GM12892 (cell line): ENCODE measurements at places on chromosomes 3 and 15.

DNA sequence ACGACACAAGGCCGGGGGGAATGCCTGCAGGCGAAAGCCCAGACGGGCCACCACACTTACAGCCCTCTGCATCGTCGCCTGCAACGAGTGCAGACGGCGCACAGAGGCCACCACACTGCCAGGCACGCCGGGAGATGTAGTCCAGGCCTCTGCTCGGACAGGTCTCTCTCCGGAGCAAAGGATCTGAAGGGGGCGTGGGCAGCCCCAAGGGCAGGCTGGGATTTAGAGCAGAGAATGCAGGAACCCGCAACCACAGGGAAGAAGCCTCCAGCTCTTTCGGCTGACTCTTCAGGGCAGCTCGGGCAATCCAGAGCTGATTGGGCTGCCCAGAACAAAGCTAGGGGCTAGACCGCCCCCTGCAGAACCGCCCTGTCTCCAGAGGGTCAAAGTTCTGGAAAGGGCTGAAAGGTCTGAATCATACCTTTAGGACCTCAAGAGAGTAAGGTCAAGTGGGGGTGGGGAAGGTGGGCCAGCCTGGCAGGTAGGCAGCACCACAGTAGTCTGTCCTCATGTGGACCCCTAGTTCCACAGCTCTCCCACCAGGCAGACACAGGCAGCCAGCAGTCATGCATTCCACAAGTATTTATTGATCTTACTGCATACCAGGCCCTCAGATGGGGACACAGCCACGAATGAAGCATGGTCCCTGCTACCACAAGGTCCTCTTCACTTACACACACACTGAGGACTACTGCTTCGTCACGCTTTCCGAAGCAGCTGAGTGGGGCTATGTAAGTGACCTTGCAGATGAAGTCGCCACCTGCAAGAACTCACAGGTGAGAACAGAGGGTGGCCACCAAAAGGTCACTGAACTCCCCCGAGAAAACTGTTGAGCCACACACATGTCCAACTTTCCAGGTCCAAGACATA lies at the start of gene AMT:
AMT (minus strand) TSS at position 95 of the 870 bp plus-strand sequence; CDS start at position 72, 23 bp downstream.
- no peak for DNase-seq

- DNase-seq: no peak
These were observed 365.6 kb downstream of the TIGIT start for GRCh38 chr3:114659109-114660061.

GRCh38 chr3:115517457-115518050 lies 105.8 kb upstream of the GAP43 start:
- DNase-seq: no peak

DNA sequence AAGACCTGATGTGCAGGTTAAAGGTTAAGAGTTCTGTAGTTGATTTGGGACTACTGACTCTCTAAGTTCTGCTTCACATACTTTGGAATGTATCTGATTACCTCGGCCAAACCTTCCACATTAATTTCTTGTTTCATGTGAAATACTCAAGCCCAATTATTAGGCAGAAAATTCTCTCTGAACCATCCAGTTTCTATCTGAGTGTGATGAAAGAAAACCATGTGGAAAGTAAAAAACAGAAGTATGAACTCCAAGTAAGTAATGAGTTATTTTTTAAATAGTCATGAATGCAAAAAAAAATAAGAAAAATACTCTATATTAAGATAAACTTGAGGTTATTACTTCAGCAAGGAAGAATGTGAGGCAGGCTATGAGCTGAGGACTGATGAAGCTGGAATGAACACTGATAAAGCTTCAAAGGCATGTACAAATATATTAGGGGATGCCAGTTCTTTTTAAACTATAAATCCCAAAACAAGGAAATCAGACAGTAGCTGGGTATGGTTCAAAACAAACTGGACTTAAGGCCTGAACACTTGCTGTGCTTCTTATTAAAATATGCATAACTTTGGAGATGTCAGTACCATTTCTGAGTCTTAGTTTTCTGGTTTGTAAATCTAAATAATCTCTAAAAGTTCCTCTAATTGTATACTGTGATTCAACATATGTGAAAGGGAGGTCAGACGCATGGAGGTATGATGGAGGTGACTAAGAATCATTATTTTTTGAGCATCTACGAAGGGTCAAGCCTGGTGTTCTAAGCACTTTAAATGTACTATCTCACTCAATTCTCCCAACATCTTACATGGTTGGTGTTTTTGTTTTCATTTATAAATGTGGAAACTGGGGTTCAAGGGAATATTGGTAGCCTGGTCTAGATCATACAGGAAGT lies 59.6 kb downstream of the COL6A6 start:
- no peak for DNase-seq

- DNase-seq: no peak
These were observed 12.9 kb upstream of the DCBLD2 start for GRCh38 chr3:98914210-98915080.

DNA sequence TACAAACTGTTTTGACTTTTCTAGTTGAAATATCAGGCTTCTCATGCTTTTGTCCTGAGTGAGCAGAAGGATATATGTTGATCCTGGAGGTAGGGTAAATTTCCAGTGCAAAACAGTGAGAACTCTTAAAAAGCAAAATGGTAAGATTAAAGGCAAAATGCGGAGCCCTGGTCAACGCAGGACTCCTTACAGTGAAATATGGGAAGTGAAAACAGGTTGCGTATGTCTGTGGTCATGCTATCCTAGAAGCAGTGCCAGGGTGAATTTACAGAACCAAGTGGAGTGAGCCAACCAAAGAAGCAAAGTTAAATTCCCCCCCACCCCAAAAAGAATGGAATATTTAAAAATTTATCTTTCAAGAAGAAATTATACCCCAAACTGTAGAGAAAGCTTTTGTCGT lies 256.4 kb downstream of the NR2F2 start:
- DNase-seq: no peak

DNA sequence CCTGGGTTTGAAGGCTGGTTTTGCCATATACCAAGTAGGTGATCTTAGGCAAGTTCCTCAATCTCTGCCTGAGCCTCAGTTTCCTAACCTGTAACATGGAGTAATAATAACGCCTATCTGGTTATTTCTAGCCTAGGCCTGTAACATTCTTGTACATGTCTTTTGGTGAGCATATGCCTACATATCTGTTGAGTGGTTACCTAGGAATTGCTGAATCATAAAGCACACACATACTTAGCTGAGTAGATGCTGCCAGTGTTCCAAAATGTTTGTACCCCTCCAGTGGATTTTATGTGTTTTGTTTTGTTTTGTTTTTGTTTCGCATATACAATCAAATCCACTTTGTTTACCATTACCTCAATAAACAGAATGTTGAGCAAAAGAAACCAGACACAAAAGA lies 17.4 kb upstream of the MFGE8 start:
- DNase-seq: no peak

GRCh38 chr15:31157644-31158069 lies 56.1 kb upstream of the TRPM1 start:
- no peak for DNase-seq

DNA sequence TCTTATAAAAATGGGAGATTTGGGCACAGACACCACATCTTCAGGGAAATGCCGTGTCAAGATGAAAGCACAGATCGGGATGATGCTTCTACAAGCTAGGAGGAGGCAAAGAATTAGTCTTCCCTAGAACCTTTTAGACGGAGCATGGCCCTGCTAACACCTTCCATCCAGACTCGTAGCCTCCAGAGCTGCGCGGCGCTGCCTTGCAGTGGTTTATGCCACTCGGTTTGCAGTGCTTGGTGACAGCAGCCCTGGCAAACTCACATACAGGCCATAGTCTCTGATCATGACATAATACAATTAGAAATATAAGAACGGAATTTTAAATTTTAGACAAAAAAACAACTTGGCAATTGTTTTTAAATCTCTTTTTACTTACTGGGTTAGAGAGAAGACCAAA lies 37.1 kb upstream of the SLC41A3 start:
- DNase-seq: no peak

DNA sequence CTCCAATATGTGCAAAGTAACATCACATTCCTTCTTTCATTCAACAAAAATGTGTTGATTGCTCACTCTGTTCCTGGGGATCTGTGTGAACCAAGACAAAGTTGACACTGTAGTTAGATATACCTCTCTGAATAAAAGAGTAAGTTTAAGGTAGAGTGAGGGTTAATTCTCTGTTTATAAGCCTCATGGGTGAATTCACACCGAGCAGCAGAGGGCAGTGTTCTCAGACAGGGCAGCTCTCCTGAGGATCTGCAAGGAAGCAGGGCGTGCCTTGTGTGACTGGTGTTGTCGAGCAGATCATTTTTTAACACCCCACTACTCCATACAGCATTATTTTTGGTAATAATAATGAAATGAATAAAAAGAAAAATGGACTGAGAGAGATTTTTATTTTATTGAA lies 34.4 kb downstream of the PAQR9 start:
- no peak for DNase-seq

GRCh38 chr3:84825817-84826216 lies 133.0 kb upstream of the CADM2 start:
- DNase-seq: no peak

DNA sequence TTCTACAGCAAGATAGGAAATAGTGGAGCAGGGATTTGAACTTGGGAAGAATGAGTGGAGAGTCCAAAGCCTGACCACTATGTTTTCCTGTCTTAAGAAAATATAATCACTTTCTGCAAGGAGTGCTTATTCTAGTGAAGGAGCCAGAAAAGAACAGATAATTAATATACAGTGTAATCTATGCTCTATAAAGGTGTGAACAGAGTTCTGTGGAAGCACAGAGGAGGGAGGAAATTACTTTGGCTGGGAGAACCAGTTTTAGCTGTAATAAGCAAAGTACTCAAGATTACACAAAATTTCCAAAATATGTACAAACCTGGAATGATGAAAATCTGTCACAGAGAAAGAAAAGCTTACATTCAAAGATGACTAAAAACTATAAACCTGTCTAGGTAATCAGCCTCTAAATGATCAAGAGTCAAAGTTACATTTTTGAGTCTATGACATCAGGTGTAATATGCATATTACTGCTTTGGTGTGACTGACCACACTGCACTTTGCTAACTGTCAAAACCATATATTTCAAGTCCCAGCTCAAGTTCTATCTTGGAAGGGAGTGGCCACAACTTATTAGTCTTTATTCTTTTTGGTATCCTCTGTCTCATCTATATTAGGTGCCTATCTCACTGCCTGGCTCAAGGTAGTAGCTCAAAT lies 40.7 kb upstream of the MB21D2 start:
- no peak for DNase-seq

DNA sequence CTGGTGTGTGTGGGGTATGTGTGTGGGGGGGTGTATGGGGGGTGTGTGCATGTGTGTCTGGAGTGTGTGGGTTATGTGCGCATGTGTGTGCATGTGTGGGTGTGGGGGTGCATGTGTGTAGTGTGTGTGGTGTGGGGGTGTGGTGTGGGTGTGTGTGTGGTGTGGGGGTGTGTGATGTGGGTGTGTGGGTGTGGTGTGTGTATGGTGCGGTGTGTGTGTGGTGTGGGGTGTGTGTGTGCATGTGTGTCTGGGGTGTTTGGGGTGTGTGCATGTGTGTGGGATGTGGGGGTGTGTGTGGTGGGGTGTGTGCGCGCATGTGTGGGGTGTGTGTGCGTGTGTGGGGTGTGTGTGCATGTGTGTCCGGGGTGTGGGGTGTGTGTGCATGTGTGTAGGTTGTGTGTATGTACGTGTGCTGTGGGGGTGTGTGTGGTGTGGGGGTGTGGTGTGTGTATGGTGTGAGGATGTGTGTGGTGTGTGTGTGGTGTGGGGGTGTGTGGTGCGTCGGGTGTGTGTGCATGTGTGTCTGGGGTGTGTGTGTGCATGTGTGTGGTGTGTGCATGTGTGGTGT lies 6.2 kb upstream of the OCA2 start:
- no peak for DNase-seq

DNA sequence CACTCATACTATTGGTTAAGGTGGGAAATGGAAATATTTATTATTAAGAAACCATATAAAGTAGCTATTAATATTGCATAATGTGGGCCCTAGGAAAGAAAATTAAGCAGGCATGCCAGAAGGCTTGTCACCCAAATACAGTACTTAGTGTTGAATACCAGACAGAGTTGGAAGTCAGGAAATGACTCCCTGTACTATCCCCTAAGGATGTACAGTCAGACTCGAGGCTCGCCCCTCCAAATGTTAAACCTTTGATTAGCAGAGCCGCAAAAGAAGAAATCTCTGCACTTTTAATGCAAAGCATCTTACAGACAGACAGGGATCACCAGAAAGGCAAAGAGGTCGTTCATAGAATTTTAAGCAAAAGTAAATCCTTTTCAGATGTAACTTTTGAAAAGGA lies 11.3 kb upstream of the RBSN start:
- DNase-seq: no peak

DNA sequence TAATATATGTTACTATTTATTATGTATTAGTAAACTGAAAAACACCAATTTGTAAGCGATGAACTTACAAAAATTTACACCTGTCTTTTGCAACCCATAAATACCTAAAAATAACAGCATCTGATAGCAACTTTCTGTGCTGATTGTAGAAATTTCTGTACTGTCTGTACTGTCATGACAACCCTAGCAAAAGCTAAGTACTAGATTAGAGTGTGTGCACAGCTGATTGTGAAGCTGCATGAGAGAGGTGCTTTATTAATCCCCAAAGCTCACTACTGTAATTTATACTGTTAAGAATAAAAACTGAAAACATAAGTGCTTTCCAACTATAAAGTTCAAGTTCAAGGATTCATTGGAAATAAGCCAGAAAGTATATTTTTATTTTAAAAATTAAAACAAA lies 815 bp downstream of the BCL2A1 start:
- DNase-seq: no peak

- no peak for DNase-seq
These were observed at the start of gene CYP8B1 for GRCh38 chr3:42875325-42876151. TSS of gene CYP8B1 (minus strand) at chr3:42875879. CDS start at chr3:42875816, 63 bp downstream.

- DNase-seq: no peak
These were observed 513.9 kb downstream of the NLGN1 start for GRCh38 chr3:173911446-173911845.

- DNase-seq: no peak
These were observed 412.0 kb upstream of the NR2F2 start for GRCh38 chr15:95918525-95918924.

- DNase-seq: no peak
These were observed 348.7 kb upstream of the EPHA3 start for GRCh38 chr3:88758676-88759075.

DNA sequence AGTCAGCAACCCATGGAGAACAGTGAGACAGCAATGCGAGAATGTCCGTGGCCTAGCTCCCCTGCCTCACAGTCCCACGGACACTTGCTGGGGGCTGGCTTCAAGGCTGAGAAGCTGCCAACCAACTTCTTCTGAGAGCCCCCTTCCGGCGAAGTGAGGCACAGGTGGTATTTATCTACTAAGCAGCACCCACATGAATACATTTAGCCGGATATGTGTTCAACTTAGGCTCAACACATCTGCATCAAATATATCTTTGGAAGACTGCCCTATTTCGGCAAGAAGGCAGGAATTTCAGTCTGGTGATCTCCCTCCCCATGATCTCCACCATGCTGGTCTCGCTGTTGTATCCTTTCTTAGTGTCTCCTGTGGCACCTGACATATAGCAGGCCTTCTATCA lies 340.9 kb upstream of the NR2E3 start:
- no peak for DNase-seq

GRCh38 chr3:168844472-168844871 lies 748.7 kb upstream of the GOLIM4 start:
- DNase-seq: no peak

GRCh38 chr3:13012221-13012691 lies 61.0 kb downstream of the IQSEC1 start:
- DNase-seq: peak; percentile 50
